ENCODE measurements at places on chromosomes 2 and 18. TPM values are rescaled to one million over a fixed set of nuclear protein-coding genes. Genes with fewer than 3 reads are reported as not detected.

- peak; percentile 41 for DNase-seq
Observed at GRCh38 chr18:5294113-5294456, 1.4 kb downstream of the ZBTB14 start.

DNA sequence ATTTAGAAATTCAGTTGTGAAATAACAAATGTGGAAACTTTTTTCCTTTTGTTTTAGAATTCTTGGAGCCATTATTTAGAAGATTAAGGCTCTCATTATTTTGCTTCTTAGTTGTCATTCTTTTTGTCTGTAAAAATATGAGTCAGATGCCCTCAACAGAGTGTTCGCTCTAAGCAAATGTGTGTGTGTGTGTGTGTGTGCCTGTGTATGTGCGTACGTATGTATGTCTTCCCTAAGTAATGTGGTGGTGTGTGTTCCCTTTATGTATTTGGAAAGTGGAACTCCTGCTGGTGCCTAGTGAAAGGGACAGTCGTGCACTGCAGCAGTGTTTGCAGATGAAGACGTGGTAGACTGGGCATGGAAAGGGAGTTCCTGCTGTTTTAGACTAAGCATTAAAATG is 27.5 kb downstream of the ZNF407 start:
- DNase-seq = peak; percentile 20

GRCh38 chr2:172195836-172196376 is 93.2 kb upstream of the DLX2 start:
- no peak for DNase-seq

DNA sequence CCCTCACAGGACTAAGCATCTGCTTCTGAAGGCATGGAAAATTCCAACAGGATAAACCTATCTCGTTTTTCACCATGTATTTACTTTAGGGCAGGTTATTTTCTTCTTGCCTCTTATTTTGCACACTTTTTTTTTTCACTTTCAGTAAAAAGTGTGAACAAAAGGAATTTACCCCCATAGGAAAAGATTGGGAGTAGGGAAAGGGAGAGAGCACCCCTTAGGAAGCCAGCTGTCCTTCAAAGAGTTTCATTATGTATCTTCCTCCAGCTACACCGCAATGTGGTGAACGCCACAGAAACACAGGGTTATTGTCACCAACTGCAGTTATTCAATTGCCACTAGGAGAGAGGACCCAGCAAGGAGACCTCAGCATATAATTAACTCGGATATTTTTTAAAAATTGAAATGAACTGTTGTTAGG is 286.2 kb upstream of the VRK2 start:
- no peak for DNase-seq

DNA sequence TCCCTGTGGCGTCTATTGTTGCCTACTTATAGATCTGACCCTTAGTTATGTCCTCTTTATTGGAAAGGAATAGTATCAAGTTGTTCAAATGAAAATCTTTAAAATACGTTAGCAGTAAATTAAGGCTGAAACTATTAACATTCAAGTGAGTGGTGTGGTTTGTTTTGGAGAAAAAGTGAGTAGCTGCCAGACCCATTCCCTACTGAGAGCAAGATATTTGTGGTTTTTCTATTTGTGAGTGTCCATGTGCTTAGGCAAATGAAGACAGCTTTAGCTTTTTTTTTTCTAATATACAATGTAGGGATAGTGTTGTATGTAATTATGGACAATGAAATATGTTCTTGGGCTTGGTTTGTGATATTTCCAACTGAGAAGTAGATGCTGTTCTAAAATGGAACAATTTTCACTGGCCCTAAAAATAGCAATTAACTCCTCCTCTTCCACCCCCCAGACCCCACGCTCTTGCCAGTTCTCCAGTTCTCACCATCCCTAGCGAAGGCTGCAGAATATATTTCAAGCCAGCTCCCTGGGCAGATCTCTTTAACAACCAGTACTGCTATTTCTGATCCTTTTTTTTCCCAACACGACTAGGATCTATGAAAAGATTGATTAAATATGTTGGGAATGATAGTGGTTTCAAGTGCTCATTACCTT is 83.1 kb downstream of the CCDC85A start:
- no peak for DNase-seq

DNA sequence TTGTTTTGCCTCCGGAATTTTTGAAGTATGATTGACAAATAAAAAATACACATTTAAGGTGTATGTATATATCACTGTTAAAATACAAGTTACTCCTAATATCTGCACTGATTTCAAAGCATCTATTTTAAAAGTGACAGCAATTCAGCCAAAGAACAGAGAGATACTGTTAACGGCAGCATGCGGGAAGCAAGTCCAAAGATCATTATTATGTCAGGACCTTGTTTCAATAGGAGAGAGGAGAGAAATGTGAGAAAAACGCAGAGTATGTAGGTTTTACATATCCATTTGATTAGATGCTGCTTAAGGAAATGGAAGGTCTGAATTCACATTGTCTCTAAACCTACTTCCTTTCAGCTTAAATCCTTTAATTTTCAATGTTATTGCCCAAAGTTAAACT is 545.5 kb upstream of the SLC8A1 start:
- DNase-seq = no peak

- no peak for DNase-seq
Observed at GRCh38 chr2:16303761-16304160, 361.9 kb downstream of the CYRIA start.

DNA sequence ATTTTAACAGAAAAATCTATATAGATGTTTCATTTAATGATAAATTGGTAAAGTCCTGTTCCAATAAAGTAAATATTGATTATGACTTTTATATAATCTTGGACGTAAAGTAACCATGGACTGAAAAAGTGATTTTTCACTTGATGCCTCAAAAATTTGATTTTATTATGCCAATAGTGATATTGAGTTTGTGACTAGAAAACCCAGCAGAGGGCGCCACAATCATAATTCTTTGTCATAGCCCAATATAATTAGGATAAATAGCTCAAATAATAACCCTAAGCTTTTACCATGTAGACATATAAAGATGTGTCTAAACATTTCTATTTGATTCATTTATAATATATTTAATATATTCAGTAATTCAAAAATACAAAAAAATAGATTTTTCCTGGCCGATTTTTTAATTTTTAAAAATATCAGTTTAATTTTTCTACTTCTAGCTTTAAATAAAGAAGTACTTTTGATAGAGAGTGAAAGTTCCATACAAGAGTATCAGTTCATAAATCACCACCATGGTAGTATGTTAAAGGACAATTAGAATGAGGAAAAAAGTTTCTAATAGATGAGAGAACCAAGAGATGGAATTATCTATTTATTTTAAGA is 30.7 kb downstream of the CAMKMT start:
- DNase-seq = peak; percentile 68

DNA sequence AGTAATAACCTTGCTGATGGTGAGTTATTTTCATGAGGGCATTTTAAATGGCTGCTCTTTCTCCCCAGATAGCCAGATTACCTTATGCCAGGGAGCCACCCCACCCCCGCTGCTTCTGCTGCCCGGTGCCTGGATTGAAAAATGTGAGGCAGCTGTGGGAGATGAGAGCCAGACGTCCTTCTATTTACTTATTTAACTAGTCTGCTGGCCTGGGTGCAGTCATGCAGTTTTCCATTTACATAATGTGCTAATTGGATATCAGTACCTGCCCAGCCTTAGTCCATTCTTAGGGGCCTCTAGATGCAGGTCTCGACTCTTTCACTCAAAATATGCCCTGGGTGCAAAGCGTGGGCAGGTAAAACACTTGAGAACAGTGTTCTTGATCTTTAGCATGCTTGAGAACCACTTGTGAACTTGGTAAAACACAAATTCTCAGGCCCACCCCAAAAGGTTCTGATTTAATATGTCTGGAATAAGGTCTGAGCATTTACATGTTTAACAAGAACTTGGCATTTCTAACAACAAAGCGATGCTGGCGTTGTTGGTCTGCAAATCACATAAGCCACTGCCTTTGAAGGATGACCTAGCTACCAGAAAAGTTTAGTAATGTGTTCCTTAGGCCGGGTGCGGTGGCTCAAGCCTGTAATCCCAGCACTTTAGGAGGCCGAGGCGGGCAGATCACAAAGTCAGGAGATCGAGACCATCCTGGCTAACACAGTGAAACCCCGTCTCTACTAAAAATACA is 154.3 kb downstream of the NRP2 start:
- no peak for DNase-seq

The SPDYA gene
- 1.2 TPM for polyA plus RNA-seq

The CAPG gene
- 346 TPM for polyA plus RNA-seq

The RTP5 gene
- not detected for polyA plus RNA-seq

The AQP12A gene
- not detected for polyA plus RNA-seq

The TMEM18 gene
- 40.0 TPM for polyA plus RNA-seq

The IL37 gene
- not detected for polyA plus RNA-seq

The DSG1 gene
- not detected for polyA plus RNA-seq

The LRRC30 gene
- not detected for polyA plus RNA-seq

The NT5DC4 gene
- polyA plus RNA-seq = not detected

The DUSP2 gene
- 3.1 TPM for polyA plus RNA-seq

The INSIG2 gene
- polyA plus RNA-seq = 36.1 TPM

The RGPD4 gene
- polyA plus RNA-seq = 0.04 TPM

The TMEM178A gene
- 0.23 TPM for polyA plus RNA-seq
